Stimulated activated CD4-positive, alpha-beta T cell treated with anti-CD3 and anti-CD28 coated beads, Interleukin-1b, Interleukin-23, amount 100 ng/mL, for 48 hours (primary cell): ENCODE measurements at places on chromosomes 11 and 22.

DNA sequence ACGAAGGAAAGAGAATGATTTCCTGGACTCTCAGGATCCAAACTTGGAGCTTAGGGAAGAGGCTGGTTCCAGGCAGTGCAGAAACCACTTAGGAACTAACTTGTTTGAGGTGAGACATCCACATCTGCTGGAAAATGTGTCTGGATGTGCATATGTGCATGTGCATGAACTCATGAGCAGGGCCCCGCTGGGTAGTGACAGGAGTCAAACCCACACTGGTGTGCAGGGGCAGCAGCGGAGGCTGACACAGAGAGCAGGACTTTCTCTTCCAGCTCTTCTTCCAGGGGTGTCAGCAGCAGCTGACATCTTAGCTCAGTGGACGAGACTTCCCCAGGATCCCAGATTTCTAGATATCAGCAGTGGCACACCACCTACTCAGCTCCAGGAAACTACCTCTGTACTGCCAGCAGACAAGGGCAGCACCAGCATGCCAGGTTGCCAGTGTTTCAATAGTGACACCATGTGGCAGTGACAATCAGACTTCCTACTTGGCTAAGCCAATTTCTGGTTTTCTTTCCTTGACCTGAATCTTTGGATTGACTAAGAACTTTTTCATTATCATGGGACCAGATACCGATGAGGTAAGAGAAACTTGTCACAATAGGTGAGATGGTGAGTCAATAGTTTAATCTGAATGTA, 227.5 kb upstream of the ZC3H12C start:
- no peak for DNase-seq

- DNase-seq: no peak
Measured at GRCh38 chr11:114350022-114350421, 50.3 kb downstream of the C11orf71 start.

- no peak for DNase-seq
Measured at GRCh38 chr11:69530278-69531070, 49.0 kb downstream of the LINC01488 start.

- DNase-seq: no peak
Measured at GRCh38 chr11:11381471-11382105, 28.5 kb upstream of the CSNK2A3 start.

DNA sequence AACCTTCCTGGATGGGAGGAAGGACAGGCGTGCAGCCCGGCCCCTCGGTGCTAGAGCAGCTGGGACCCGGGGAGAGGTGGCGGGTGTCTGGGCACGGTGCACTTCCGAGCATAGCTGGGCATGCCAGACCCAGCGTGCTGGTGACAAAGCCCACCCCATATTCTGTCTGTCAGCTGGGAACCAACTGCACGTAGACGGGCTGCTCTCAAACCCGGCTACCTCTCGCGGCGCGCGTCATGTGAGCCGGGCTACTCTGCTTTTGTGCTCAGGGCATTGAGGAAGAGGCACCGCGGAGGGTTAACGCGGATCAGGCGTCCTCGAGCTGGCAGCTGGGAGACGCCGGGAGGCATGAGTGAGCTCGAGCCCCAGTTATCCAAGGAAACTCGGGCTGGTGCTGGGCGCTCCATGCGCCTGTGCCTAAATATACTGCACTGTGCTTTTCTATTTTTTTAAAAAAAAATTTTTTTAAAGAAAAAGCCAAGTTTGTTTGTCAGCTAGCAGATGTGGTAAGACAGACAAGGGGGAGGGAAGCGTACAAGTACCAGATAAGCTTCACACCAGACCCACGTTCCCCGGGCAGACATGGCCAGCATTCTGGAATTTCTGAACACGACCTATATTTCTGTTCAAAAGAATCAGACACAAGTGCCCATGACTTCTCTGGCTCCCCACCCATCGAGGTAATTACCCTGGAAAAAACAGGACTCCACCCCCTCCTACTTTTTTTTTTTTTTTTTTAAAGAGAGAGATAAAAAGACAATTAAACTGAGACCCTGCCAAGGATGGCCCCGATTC, 425.6 kb downstream of the SHANK2 start:
- DNase-seq: no peak

DNA sequence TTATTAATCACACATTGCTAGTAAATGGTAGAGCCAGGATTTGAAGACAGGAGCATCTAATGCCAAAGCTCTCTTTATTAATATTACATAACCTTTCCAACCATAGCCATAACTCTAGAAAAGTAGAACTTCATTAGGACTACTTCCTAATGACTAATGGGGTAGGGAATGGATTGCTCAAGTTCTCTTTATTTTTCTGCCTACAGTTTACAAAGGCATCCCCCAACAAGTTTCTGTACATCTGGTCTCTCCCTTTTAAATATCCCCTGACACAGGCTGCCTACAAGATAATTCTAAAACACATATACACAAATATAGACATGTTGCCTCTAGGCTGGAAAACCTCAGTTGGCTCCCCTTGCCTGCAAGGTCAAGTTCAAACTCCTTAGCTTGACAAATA, 534.9 kb downstream of the SOX6 start:
- no peak for DNase-seq

GRCh38 chr11:108838102-108838791, 173.4 kb downstream of the DDX10 start:
- DNase-seq: no peak

GRCh38 chr11:30435488-30435887, 112.6 kb downstream of the ARL14EP start:
- DNase-seq: no peak

DNA sequence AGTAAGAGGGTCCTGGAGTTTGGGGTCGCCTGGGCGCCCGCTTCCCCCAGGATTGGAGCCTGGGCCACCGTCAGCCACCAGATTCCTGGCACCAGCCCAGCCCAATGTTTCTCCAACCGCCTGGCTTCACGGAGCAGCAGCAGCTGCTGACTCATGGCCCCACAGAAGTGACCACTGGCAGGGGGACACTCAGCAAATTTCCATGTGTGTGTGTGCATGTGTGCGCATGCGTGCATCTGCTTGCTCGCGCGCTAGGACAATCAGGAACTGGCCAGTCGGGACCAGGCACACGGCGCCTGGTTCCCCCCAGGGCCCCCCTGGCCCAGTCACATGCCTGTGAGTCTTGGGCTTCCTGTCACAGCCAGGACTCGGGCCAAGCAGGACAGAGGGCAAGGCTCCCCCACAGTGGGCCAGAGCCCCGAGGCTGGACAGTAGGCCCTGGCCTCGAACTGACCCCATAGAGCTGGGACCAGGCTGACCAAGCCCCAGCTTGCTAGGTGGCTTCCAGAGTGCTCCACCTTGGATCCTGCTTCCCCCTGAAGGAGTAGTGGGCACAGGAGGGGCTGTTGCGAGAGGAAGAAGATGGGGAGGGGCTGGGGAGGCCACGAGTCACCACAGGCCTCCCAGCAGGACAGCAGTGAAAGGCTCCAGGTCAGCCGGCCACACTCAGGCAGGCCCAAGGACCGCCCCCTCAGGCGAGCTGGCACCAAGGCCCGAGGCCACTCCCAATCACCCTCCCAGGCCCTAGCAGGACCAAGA, 3.2 kb downstream of the CTSD start:
- no peak for DNase-seq

DNA sequence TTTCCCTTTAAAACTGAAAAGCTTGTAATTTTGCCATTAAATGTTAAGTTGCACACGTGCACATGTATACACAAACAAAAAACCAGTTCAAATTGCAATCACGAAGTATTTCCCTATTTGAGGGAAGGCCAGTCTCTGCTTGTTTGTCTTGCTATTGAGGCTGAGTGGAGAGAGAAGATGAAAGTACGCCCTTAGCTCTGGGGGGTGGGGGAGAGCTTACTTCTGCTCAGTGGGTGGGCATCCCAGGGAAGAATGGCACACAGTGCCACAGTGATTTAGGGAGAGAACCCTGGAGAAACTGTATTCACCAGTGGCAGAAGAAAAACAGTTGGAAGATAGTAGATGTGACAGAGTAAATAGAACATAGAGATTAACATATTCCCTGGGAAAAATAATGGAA, 8.7 kb downstream of the YAP1 start:
- DNase-seq: no peak

GRCh38 chr22:17694193-17694592, 55.6 kb downstream of the BCL2L13 start:
- DNase-seq: no peak

DNA sequence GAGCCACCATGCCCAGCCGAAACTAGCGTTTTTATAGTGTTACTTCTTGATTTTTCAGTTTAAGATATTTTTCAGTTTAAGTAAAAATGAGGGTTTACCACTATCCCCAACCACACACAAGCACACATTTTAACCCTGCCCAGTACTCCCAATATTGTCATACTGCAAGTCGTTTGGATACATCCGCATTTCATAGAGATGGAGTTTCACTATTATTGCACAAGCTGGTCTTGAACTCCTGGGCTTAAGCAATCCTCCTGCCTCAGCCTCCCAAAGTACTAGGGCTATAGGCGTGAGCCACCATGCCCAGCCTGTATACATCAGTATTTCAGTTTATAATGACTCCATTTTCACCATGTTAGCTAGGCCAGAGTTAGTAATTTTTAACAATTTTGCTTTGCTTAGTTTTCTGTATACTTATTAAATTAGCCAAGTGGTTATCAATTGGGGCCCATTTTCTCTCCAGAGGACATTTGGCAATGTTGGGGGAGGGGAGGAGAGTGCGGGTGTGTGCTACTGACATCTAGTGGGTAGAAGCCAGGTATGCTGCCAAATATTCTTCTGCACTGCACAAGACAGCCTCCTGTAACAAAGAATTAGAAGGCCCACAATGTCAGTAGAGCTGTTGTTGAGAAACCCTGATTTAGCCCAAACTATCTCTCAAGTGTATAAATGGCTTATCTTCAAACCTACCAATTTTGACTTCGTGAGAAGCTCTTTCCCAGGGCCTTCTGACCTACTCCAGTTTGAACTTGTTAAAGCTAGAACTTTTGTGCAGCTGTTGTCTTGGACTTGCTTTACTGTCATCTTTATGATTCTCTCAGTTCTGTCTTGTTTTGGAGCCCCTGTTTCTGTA, 7.3 kb downstream of the USP47 start:
- DNase-seq: peak; percentile 47

GRCh38 chr11:11970556-11970955, 37.9 kb downstream of the DKK3 start:
- DNase-seq: no peak

GRCh38 chr11:69370984-69371709, 77.2 kb downstream of the MYEOV start:
- DNase-seq: no peak

GRCh38 chr11:75667831-75668450, 897 bp downstream of the MAP6 start:
- no peak for DNase-seq

- DNase-seq: no peak
Measured at GRCh38 chr11:19735909-19736498, 23.4 kb downstream of the NAV2 start.

DNA sequence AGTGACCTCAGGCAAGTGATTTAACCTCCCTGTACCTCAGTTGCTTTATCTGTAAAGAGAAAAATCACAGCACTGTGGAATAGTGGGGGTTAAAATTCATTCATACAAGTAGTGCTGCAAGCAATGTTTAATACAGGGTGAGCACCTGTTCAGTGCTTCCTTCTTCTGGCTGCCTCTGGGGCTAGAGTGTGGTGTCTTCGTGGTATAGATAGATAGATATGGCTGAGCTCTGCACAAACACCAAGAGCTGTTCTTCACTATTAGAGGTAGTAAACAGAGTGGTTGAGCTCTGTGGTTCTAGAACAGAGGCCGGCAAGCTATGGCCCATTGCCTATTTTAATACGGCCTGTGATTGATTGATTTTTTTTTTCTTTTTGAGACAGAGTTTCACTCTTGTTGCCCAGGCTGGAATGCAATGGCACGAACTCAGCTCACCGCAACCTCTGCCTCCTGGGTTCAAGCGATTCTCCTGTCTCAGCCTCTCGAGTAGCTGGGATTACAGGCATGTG, 32.9 kb downstream of the LIMK2 start:
- no peak for DNase-seq

DNA sequence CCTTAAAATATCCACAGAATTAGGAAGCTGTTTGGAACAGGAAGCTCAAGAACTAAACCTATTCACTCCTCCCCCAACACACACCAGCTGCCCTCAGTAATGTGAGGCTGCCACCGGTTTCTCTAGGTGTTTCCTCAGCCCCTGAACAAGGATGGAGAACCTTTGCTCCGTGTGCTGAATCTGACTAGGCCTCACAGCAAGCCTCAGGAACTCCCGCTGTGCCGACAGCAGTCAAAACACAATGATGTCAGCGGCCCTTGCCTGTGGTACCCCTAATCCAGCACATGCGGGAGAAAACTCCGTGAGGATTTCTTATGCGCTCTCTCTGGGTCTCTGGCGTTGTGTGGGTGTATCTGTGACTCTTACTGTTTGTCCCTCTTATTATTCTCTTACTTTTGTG, 153.3 kb downstream of the EFCAB6 start:
- DNase-seq: no peak

GRCh38 chr11:26150031-26150430, 181.9 kb upstream of the ANO3 start:
- no peak for DNase-seq

- DNase-seq: no peak
Measured at GRCh38 chr11:16613262-16613511, 125.3 kb upstream of the C11orf58 start.

- no peak for DNase-seq
Measured at GRCh38 chr22:42162728-42163489, 32.3 kb upstream of the CYP2D6 start.

GRCh38 chr22:17213976-17214375, 5.3 kb downstream of the ADA2 start:
- peak; percentile 53 for DNase-seq

DNA sequence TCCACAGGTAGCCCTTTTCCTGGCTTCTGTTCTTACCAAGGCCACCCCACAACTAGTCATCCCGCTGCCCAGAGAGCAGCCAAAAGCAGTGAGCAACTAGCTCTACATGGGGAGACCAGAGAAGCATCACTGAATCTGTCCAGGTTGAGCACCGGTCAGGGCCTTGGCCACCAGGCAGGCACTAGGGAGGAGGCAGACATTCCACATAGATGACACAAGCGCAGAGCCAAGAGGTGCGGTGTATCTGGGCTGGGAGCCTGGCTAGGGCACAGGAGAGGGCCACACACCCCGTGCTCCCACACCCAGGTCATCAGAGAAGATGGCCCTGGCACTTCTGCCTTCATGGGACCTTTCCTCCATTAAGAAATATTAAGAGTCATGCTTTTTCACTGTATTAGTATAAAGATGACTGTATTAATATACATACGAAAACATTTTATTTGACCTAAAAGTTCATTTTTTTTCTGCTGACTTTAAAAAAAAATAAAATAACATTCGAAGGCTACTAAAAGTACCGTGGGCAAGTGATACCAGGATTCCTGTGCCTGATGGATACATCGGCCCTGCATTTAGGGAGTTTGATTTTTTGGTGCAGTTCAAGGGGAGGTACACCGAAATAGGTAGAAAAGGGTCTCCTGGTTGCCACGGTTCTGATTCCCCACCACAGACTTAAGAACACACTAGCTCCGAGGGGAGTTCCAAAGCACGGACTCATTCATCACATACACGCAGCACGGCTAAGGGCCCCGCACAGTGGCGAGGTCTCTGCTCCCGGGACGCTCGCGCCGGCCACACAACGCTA, 1.2 kb downstream of the DGCR2 start:
- DNase-seq: no peak
